ENCODE measurements at places on chromosomes 1 and 21. TPM values are rescaled to one million over a fixed set of nuclear protein-coding genes. Genes with fewer than 3 reads are reported as not detected.

HSD3B1 gene
- total RNA-seq = not detected

AMIGO1 gene
- total RNA-seq = 4.1 TPM

IGFN1 gene
- 3.0 TPM for total RNA-seq

TMEM125 gene
- 202 TPM for total RNA-seq

BEND5 gene
- total RNA-seq = 2.2 TPM

MROH9 gene
- not detected for total RNA-seq

ACTA1 gene
- total RNA-seq = 1.2 TPM

FCRL4 gene
- total RNA-seq = not detected

CELA3B gene
- total RNA-seq = not detected

FAM78B gene
- 0.81 TPM for total RNA-seq

UBE2Q1 gene
- 90.8 TPM for total RNA-seq

IL12RB2 gene
- total RNA-seq = 0.90 TPM

MYOG gene
- not detected for total RNA-seq
